ENCODE measurements at places on chromosomes 1 and 21. TPM values are rescaled to one million over a fixed set of nuclear protein-coding genes. Genes with fewer than 3 reads are reported as not detected.

- no peak for DNase-seq
- no peak overlapping the region for H3K27ac ChIP-seq
- peaks cover 4% of the 10 kb centered on the region for H3K4me1 ChIP-seq
- H3K4me3 ChIP-seq: no peak overlapping the region
Measured at GRCh38 chr1:51453010-51453409, 66.1 kb downstream of the EPS15 start.

GRCh38 chr1:33111965-33112364, 31.0 kb downstream of the AZIN2 start:
- H3K36me3 ChIP-seq: no peaks in the 10 kb centered on the region
- no peaks in the 10 kb centered on the region for H3K4me1 ChIP-seq
- no peak overlapping the region for H3K4me3 ChIP-seq
- no peak for DNase-seq
- H3K27ac ChIP-seq: no peak overlapping the region
- H3K27me3 ChIP-seq: no peaks in the 10 kb centered on the region

GRCh38 chr1:157001304-157001703, 44.2 kb downstream of the ARHGEF11 start:
- no peaks in the 10 kb centered on the region for H3K36me3 ChIP-seq
- no peak for DNase-seq
- H3K4me1 ChIP-seq: peaks cover 40% of the 10 kb centered on the region
- no peak overlapping the region for H3K4me3 ChIP-seq
- no peak overlapping the region for H3K27ac ChIP-seq

- H3K27me3 ChIP-seq: no peaks in the 10 kb centered on the region
- H3K36me3 ChIP-seq: no peaks in the 10 kb centered on the region
- H3K4me3 ChIP-seq: no peak overlapping the region
- no peaks in the 10 kb centered on the region for H3K4me1 ChIP-seq
Measured at GRCh38 chr1:177017287-177017852, 147.1 kb downstream of the ASTN1 start.

- H3K27me3 ChIP-seq: peaks cover 6% of the 10 kb centered on the region
- H3K4me1 ChIP-seq: peaks cover 33% of the 10 kb centered on the region
- H3K36me3 ChIP-seq: no peaks in the 10 kb centered on the region
- peak overlapping the region; percentile 41 for H3K27ac ChIP-seq
Measured at GRCh38 chr1:30083800-30084464, 639.5 kb downstream of the MATN1 start.

GRCh38 chr1:16171314-16172151, 15.7 kb upstream of the EPHA2 start:
- H3K36me3 ChIP-seq: no peaks in the 10 kb centered on the region
- H3K4me3 ChIP-seq: no peak overlapping the region
- DNase-seq: no peak
- no peak overlapping the region for H3K27ac ChIP-seq
- no peaks in the 10 kb centered on the region for H3K4me1 ChIP-seq
- H3K27me3 ChIP-seq: no peaks in the 10 kb centered on the region

DNA sequence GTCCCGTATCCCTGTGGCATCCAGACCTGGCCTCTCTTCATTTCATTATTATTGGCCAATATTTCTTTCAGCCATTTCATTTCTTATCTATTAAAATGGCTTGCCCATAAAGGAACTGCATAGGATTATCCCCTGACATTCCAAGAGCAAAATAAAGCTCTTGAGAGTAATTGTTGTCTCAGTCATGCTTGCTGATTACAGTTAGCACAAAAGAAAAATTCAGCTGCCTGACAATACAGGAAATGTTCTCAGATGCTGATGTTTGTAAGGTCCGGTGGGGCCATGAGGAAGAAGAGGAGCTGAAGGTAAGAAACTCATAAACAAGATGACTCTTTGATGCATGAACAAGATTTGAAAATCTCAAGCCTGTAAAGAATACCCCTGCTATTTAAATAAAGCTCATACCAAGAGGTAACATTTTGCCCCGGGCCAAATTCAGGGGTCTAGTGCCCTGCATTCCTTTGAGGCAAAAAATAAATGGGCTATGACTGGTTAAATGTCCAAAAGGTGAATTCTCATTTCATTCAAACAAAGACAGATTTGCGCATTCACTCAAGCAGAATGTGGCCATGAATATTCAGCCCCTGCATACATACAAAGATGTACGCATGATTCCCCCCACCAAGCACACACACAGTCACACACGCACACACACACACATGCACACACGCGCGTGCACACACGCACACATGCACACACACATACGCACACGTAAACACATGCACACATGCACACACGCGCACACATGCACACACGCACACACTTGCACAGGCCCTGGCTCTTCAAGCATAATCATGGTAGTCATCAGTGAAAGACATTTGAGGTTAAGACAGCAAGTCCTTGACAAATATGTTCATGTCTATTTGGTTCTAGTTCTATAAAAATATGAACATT, 44.8 kb downstream of the KCNJ15 start:
- no peak overlapping the region for H3K27ac ChIP-seq
- peaks cover 9% of the 10 kb centered on the region for H3K27me3 ChIP-seq

GRCh38 chr1:32289256-32289655, 2.6 kb upstream of the HDAC1 start:
- H3K27ac ChIP-seq: no peak overlapping the region
- H3K4me3 ChIP-seq: no peak overlapping the region
- peaks cover 9% of the 10 kb centered on the region for H3K4me1 ChIP-seq
- no peaks in the 10 kb centered on the region for H3K27me3 ChIP-seq
- no peaks in the 10 kb centered on the region for H3K36me3 ChIP-seq
- no peak for DNase-seq

DNA sequence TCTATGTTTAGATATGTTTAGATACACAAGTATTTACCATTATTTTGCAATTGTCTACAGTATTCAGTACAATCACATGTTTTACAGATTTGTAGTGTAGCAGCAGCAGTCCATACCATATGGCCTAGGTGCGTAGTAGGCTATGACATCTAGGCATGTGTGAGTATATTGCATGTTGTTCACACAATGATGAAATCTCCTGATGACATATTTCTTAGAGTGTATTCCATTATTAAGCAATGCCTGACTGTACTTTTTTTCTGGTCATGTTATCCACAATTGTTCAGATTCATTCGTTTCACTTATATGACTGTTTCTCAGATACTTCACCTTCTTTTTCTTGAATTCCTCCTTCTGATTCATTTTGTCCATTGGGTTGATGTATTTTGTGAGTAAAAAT, 9.9 kb upstream of the BACE2 start:
- no peaks in the 10 kb centered on the region for H3K36me3 ChIP-seq
- DNase-seq: no peak
- no peak overlapping the region for H3K27ac ChIP-seq
- no peaks in the 10 kb centered on the region for H3K27me3 ChIP-seq
- no peak overlapping the region for H3K4me3 ChIP-seq
- H3K4me1 ChIP-seq: no peaks in the 10 kb centered on the region

- no peaks in the 10 kb centered on the region for H3K36me3 ChIP-seq
- H3K27me3 ChIP-seq: no peaks in the 10 kb centered on the region
- no peak for DNase-seq
- H3K4me3 ChIP-seq: no peak overlapping the region
Measured at GRCh38 chr1:24858277-24858676, 71.8 kb downstream of the RUNX3 start.

GRCh38 chr1:164605254-164606091, 46.5 kb downstream of the PBX1 start:
- DNase-seq: no peak
- no peaks in the 10 kb centered on the region for H3K27me3 ChIP-seq
- no peaks in the 10 kb centered on the region for H3K36me3 ChIP-seq
- H3K4me3 ChIP-seq: no peak overlapping the region

GRCh38 chr1:38003261-38004250, 1.8 kb downstream of the FHL3 start:
- no peaks in the 10 kb centered on the region for H3K27me3 ChIP-seq
- peak overlapping the region; percentile 97 for H3K27ac ChIP-seq
- H3K36me3 ChIP-seq: peaks cover 5% of the 10 kb centered on the region

- H3K27ac ChIP-seq: no peak overlapping the region
- no peak overlapping the region for H3K4me3 ChIP-seq
- no peaks in the 10 kb centered on the region for H3K36me3 ChIP-seq
- DNase-seq: no peak
- H3K27me3 ChIP-seq: no peaks in the 10 kb centered on the region
- no peaks in the 10 kb centered on the region for H3K4me1 ChIP-seq
Measured at GRCh38 chr1:232353001-232353400, 276.9 kb downstream of the SIPA1L2 start.

- H3K4me1 ChIP-seq: peaks cover 3% of the 10 kb centered on the region
- H3K27ac ChIP-seq: no peak overlapping the region
- H3K36me3 ChIP-seq: no peaks in the 10 kb centered on the region
- H3K4me3 ChIP-seq: no peak overlapping the region
- H3K27me3 ChIP-seq: peaks cover 19% of the 10 kb centered on the region
Measured at GRCh38 chr1:37755951-37756560, 8.9 kb downstream of the EPHA10 start.

DNA sequence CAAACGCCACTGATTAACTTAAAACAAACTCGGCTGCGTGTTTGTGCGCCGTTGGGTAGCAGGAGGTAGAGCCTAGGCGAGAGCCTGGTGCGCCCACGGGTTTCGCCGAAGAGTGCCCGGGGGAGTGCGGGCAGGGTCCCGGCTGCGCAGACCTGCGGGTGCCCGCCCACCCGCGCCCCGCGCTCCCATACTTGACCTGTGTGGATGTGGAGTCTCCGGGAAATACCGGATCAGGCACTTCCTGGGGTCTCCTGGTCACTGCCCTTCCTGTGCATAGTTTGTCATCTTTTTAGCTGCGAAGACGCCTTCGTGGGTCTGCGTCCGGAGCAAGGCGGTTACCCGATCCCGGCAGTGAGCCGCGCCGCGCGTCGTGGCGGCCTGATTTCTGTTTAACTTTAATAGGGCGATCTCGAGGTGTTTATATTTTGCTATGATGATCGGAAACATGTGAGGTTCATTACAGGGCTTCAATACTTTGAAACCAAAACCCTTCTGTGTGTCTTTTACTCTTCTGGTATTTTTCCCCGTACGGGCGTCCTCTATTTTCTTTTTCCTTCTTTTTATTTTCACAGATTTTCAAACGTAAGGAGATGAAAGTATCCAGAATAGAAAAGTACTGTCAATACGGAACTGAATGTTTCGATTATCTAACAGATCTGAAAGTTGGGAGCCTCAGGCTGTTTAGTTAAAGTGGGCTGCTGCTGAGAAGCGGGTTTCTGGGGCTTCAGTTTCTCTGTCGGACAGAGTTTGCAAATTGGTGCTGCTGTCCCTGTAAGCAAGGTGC, 15.2 kb downstream of the NR5A2 start:
- peaks cover 42% of the 10 kb centered on the region for H3K4me1 ChIP-seq
- peak overlapping the region; percentile 27 for H3K4me3 ChIP-seq
- peaks cover 53% of the 10 kb centered on the region for H3K27me3 ChIP-seq
- peak overlapping the region; percentile 35 for H3K27ac ChIP-seq
- no peak for DNase-seq

GRCh38 chr1:110783292-110783918, 89.5 kb upstream of the CD53 start:
- H3K27ac ChIP-seq: no peak overlapping the region
- H3K4me1 ChIP-seq: no peaks in the 10 kb centered on the region
- no peaks in the 10 kb centered on the region for H3K36me3 ChIP-seq
- DNase-seq: no peak
- H3K4me3 ChIP-seq: no peak overlapping the region

- H3K27me3 ChIP-seq: no peaks in the 10 kb centered on the region
- H3K27ac ChIP-seq: no peak overlapping the region
- H3K36me3 ChIP-seq: no peaks in the 10 kb centered on the region
- H3K4me1 ChIP-seq: peaks cover 20% of the 10 kb centered on the region
Measured at GRCh38 chr1:11740258-11741192, 4.6 kb downstream of the AGTRAP start.

- no peaks in the 10 kb centered on the region for H3K36me3 ChIP-seq
- no peaks in the 10 kb centered on the region for H3K4me1 ChIP-seq
- H3K27me3 ChIP-seq: no peaks in the 10 kb centered on the region
- no peak for DNase-seq
- no peak overlapping the region for H3K27ac ChIP-seq
Measured at GRCh38 chr1:117284399-117285215, 73.9 kb upstream of the VTCN1 start.

- no peaks in the 10 kb centered on the region for H3K27me3 ChIP-seq
- DNase-seq: no peak
- H3K4me3 ChIP-seq: no peak overlapping the region
- H3K4me1 ChIP-seq: no peaks in the 10 kb centered on the region
- H3K36me3 ChIP-seq: no peaks in the 10 kb centered on the region
- no peak overlapping the region for H3K27ac ChIP-seq
Measured at GRCh38 chr1:8992936-8993687, 33.1 kb downstream of the SLC2A7 start.

- no peak for DNase-seq
- peaks cover 27% of the 10 kb centered on the region for H3K4me1 ChIP-seq
- H3K27ac ChIP-seq: no peak overlapping the region
- H3K36me3 ChIP-seq: no peaks in the 10 kb centered on the region
- no peaks in the 10 kb centered on the region for H3K27me3 ChIP-seq
- H3K4me3 ChIP-seq: no peak overlapping the region
Measured at GRCh38 chr21:34548781-34549376, 36.9 kb upstream of the KCNE1 start.

- H3K36me3 ChIP-seq: no peaks in the 10 kb centered on the region
- DNase-seq: no peak
- H3K27ac ChIP-seq: no peak overlapping the region
- H3K4me3 ChIP-seq: no peak overlapping the region
Measured at GRCh38 chr1:60581455-60582220, 500.7 kb upstream of the NFIA start.

DNA sequence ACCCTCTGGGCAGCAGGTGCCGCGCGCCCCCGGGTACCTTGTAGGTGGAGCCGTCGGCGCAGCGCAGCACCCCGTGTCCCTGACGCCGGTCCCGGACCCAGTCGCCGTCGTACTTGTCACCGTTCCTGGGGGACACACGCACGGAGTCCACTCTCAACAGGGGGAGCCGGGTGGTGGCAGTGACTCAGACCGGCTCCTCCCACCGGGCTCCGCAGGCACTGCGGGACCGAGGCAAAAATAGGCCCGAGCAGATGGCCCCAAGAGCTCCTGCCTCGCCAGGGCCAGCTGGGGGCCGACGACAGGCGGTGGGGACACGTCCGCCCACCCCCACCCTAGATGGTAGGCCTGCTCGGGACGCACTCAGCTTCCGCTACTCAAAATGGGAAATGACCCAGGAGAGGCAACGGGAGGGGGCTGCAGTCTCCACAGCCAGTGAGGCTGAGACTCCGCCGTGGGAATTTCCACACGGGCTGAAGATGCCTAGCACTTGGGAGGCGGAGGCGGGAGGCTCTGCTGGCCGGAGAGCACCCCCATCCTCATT, 6.3 kb downstream of the MORN1 start:
- H3K27me3 ChIP-seq: no peaks in the 10 kb centered on the region
- H3K27ac ChIP-seq: no peak overlapping the region
- H3K36me3 ChIP-seq: no peaks in the 10 kb centered on the region
- H3K4me3 ChIP-seq: no peak overlapping the region

GRCh38 chr1:205287076-205287475, 34.5 kb downstream of the NUAK2 start:
- peaks cover 34% of the 10 kb centered on the region for H3K4me1 ChIP-seq
- DNase-seq: no peak
- H3K27me3 ChIP-seq: no peaks in the 10 kb centered on the region
- H3K27ac ChIP-seq: no peak overlapping the region
- H3K36me3 ChIP-seq: no peaks in the 10 kb centered on the region

RAD54L gene
- total RNA-seq: not detected

SMPDL3B gene
- total RNA-seq: 0.71 TPM

PCP4L1 gene
- total RNA-seq: 3.1 TPM

PKLR gene
- not detected for total RNA-seq

NHLH1 gene
- total RNA-seq: not detected

SASS6 gene
- total RNA-seq: 5.3 TPM

CFHR1 gene
- not detected for total RNA-seq

ARHGAP30 gene
- total RNA-seq: 6.1 TPM

OR13G1 gene
- not detected for total RNA-seq

KCNH1 gene
- total RNA-seq: 3.1 TPM

SPRR1B gene
- not detected for total RNA-seq

TMEM51 gene
- total RNA-seq: 16.6 TPM

COL18A1 gene
- 104 TPM for total RNA-seq

OR2T35 gene
- not detected for total RNA-seq

OR2T3 gene
- not detected for total RNA-seq

PYHIN1 gene
- total RNA-seq: 0.36 TPM
